ENCODE measurements at places on chromosomes 7 and 10.
A peak's percentile ranks its signal among the peaks of the same experiment; 100 is the strongest.

GRCh38 chr10:48587819-48588218, 17.1 kb downstream of the ARHGAP22 start:
- no peak for DNase-seq

- DNase-seq, result no peak
Measured at GRCh38 chr10:43453266-43453831, 16.4 kb downstream of the ZNF487 start.

GRCh38 chr10:111338035-111338434, 261.2 kb downstream of the ADRA2A start:
- DNase-seq, result no peak

DNA sequence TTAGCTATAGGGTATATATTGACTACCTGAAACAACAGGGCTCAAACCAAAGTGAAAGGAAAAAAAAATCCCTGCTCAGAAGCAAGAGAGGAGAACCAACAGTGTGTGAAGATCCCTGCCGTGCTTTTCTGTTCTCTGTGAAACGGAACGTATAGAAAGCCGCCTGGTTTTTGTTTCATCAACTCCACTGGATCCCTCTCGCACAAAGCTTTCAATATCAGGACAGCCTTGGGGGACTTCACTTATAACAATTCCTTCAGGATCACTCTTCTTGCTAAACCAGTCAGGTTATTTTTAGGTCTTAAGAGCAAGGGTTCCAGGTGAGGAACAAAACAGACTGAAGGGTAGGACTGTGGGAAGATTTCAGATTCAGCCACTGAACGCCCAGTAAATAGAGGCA, 151.1 kb upstream of the CACNA2D1 start:
- no peak for DNase-seq

DNA sequence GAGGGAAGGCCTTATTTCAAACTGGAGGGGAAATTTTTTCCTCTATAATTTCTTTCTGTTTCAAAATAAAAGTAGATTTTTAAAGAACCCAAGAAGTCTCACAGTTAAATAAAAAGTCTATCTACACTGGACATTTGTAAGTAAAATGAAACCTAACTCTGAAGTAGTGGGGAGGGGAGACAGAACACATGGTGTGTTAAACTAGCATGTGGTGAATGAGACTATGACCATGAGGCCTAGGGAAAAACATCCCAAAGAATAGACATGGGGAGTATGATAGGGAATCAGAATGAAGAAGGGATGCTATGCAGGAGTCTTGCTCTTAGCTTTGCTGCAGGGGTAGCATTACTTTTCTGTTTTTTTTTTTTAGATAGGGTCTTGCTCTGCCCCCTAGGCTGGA, 1061.3 kb upstream of the LRRTM3 start:
- DNase-seq, result no peak

- DNase-seq, result no peak
Measured at GRCh38 chr10:75492173-75492925, 60.9 kb downstream of the LRMDA start.

DNA sequence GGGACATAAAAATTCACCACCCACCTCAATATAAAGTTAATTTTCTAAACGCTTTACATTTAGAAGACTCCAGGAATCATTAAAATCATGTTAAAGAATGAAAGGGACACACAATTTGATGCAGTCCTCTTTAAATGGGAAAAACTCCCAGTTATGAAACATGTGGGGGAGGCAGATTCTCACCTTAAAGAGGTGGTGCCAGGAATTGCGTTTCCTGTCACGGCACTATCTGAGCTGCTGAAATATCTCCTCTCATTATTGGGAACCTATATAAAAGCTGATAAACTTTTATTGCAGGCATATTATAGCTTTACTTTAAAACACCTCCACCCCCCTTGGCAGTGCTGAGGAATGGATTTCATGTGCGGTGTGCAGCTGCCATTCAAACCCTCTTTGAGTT, 94.8 kb upstream of the SORCS3 start:
- DNase-seq, result no peak

- DNase-seq, result peak; percentile 70
Measured at GRCh38 chr7:117019786-117020590, 66.7 kb downstream of the ST7 start.

DNA sequence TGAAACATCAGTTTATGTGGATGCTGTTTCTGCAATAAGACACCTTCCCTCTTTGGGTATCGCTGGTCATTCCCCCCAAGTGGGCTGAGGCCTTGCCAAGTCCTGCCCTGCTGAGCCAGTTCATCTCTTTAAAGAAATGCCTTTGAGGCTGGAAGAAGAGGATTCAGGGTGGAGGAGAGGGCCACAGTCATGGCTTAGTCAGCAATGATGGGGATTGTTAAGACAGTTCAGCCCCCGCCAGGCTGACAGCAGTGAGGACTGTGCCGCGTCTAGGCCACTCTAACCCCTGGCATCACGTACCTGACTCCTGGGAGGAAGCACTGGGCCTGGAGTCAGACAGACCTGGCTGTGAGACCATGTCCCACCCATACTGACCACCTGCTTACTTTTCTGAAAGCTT, 48.3 kb downstream of the PNLIPRP2 start:
- no peak for DNase-seq

DNA sequence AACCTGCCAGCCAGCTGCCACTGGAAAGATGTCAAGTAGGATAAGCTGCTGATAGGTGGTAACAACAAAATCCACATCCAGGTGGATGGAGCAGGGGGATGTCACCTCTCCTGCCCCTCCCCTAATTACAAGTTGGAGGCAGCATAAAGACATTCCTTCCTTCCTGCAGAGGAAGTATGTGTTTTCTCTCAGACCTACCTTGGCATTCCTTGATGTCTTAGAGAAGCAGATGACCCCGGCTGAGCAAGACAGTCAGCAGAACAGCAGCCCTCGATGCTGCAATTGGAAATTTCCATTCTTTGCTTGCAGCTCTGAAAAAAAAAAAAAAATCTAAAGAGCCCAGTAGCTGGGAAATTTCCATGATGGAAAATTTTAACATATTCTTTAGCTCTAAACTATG, 137.5 kb upstream of the MKLN1 start:
- no peak for DNase-seq

DNA sequence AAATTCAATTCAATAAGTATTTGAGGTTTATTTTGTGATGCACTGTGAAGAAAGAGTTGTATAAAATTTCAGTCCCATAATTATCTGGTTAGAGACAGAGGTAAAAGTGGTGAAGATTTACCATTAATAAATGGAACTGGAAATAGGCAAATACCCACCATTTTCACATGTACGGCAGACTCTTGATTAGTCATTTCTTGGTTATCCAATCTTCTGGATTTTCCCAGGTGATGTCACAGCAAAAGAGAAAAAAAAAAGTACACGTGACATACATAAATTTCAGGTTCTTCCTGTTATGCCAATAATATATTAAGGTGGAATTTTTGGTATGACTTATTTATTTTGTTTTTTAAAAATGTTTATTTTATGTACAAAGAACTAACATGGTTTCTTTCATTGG, 26.8 kb downstream of the NT5C3A start:
- no peak for DNase-seq

DNA sequence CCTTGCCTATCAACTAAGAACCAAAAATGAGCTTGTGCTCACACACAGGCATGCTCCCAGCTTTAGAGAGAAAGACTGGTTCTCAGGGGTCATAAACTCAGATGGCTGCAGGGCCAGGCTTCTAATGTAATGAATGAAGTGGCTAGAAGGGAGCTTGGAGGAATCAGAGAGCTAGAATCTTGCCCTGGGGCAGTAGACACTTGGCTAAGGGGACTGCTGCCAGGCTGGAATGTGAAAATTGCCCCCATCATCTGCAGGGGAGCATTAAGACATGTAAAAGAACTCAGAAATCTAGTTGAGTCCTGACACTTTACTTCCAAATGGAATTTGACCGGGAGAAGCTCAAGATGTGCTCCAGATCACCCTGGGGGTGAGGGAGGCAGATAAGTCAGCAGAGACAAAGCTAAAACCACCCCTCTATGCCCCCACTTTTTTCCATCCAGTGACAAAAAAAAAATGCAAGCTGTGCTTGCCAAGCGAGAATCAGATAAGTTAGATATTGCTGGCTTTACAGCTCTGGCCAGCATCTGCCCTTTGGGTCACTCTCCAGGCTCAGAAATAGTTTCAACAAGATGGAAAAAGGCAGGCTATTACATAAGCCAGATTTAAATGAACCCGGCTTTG, 2.3 kb upstream of the SLC16A9 start:
- DNase-seq, result no peak

- no peak for DNase-seq
Measured at GRCh38 chr7:84250452-84250851, 55.9 kb upstream of the SEMA3A start.

GRCh38 chr7:138665669-138666140, 35.5 kb downstream of the SVOPL start:
- DNase-seq, result no peak

DNA sequence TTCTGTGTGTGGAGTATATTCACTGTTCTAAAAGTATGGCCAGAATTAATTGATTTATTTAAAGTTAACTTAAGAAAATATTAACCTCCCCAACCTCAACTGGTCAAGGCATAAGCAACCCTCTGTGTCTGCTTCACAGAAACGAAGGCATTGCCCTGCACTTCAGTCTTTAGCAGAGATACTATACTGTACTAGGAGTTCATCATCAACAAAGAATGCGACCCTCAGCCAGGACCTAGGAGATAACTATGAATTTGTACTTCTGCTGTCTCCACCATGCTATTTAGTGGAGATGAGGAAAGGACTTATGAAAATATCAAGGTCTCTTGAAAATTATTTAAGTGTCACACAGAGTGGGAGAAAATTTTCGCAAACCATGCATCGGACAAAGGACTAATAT, 35.7 kb upstream of the SEMA3D start:
- DNase-seq, result no peak

GRCh38 chr10:112250555-112250954, 32.6 kb upstream of the TECTB start:
- DNase-seq, result no peak

All from spinal cord (tissue), 10 donors.